ENCODE measurements at places on chromosomes 16 and 17. TPM values are rescaled to one million over a fixed set of nuclear protein-coding genes. Genes with fewer than 3 reads are reported as not detected.

CCL17 gene
- total RNA-seq: not detected

DNA sequence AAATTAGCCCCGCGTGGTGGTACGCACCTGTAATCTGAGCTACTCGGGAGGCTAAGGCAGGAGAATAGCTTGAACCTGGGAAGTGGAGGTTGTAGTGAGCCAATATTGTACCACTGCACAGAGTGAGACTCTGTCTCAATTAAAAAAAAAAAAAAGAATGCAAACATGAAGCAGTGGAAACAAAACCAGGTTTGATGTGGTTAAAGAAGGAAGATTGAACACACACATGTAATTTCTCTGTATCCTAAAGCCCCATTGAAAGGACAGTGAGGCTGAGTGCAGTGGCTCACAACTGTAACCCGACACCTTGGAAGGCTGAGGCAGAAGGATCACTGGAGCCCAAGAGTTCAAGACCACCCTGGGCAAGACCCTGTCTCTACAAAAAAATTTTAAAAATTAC, 26.5 kb upstream of the SBK1 start:
- DNase-seq: no peak

DNA sequence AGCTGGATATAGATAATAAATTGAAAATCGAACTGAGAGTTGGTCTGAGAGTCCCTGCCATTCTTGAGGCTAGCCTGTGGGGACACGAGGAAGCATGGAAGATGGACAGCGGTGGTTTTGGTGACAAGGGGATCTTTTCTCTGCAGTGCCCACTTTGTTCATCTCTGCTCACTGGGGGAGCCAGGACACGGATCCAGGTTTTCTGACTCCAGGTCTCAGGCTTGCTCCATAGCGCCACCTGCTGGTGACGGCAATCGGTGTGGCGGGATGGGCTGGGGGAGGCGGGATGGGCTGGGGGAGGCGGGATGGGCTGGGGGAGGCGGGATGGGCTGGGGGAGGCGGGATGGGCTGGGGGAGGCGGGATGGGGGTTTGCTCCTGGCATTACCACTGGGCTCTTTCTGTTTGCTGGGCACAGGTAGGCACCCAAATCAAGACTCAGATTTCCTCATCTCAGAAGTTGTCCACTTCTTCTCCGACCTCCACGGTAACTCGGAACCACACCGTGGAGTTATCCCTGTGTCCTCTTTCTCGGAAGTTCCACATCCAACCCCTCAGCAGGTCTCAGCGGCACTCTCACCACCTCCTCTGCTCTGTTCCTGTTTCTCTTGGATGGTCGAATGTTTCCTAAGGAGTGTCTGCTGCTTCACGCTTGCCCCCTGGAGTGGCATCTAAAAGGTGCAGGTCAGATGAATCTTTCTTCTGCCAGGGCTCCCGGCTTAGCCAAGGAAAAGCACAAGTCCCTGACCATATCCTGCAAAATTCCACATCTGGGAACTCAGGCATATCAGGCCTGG, 142.4 kb downstream of the CYLD start:
- DNase-seq: no peak

GRCh38 chr17:78026381-78026780, 67.9 kb downstream of the TNRC6C start:
- DNase-seq: no peak

GRCh38 chr16:53131050-53131362, 76.2 kb downstream of the CHD9 start:
- DNase-seq: no peak

- no peak for DNase-seq
These were observed 3.9 kb downstream of the TIMM22 start for GRCh38 chr17:1000597-1001461.

GRCh38 chr17:73156887-73157520, 7.8 kb upstream of the SSTR2 start:
- no peak for DNase-seq

Measured in Caki2 (cell line).